NCI-H345 (cell line): ENCODE measurements at places on chromosomes 13 and 19.

DNA sequence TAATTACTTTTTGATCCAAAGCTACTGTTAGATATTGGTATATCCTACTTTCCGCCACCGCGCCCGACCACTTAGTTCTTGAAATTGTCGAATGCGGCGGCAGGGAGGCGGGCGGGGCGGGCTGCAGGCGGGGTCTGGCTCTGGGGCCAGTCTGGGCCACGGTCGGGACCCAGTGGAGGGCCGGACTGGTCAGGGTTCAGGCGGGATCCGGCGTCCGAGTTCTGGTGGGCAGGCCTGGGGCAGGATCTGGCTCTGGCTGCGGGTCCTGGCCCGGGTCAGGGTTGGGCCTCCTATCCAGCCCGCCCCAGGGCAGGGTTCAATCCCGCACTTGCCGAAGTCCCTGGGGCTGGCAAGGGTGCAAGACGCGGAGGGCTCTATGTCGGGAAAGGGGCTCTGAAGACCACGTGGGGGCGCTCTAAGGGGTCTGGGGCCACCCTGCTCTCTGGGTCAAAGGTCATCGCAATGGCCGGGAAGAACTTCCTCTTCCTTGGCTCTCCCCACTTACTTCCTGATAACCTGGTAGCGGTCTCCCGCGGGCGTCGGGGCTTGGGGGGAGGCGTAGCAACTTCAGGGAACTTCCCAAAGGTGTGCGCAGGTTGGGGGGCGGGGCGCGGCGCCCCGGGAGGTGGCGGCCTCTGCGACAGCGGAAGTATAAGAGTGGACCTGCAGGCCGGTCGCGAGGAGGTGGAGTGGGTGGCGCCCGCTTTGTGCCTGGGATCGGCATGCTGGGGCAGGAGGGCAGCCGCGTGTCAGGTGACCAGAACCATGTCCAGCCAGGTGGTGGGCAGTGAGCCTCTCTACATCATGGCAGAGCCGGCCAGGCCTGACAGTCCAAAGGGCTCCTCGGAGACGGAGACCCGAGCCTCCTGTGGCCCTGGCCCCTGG lies 83.4 kb downstream of the MRPL57 start:
- DNase-seq = no peak

GRCh38 chr13:31073859-31074718 lies 87.6 kb downstream of the HSPH1 start:
- no peak for DNase-seq

GRCh38 chr13:51645154-51645650 lies 60.9 kb downstream of the WDFY2 start:
- DNase-seq = no peak

- no peak for DNase-seq
Measured at GRCh38 chr13:40813667-40814454, 24.4 kb downstream of the SLC25A15 start.

GRCh38 chr13:94662274-94662945 lies 49.9 kb downstream of the SOX21 start:
- no peak for DNase-seq

DNA sequence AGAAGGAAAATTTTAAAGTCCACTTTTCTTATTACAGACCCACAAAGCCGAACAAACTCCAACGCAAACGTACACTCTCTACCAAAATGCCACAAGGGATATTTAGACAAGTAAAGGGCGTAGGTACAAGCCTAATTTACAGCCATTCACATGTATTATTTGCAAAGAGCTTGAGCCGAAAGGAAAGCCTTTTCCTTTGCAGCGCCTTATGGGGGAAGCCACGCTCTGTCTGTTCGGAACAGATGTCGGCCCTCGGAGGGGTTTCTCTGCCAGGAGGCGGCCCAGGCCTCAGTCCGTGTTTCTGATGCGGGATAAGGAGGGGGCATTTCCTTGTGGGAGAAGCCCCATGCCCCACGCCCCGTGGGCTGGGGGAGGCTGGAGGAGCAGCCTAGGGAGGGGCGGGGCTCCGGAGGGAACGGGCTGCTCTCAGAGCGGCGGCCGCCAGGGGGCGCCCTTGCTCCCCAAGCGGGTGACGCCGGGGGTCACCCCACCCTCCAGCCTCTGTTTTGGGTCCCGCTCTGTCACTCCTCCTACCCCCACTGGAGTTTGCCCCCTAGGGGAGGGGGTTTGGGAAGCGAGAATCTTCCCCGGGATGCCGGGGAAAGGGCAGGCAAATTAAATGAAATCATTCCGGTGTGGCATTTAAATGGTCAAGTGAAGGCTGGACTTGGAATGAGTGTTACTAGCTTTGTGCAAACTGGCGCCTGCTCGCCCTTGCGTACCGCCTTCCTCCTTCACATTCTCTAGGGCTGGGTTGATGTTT lies 2.9 kb downstream of the HTR2A start:
- DNase-seq = peak; percentile 70

DNA sequence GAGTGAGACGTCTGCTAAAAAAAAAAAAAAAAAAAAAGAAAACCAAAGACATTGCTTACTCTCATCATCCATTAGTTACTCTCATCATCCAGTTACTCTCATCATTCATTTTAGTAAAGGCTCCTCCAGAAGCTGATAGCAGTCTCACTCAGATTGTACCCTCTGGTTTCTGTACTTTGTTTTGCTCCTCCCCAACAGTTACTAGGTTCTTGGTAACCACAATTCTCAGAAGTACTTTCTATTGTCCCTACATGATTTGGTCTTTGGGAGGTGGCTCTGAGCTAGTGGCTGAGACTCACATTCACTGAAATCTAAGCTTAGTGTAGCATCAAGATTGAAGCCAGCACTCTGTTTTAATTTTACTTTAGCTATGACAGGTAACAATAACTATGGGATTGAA lies 14.3 kb downstream of the ERICH4 start:
- DNase-seq = no peak

DNA sequence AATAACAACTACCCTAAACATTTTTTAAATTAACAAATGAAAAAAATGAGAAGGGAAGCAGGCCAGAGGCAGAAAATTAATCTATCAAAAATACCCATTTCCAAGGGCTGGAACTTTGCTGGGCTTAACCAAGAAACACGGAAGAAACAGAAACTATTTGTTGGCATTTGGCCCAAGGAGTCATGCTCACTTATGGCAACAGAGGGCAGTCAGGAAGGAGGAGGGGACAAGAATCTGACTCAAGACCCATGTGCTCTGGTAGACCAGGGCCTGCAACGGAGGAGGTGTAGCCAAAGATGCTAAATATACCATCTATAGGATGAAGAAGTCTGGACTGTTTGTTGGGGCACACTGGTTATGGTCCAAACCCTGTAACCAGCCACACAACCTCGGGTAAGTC lies 496.7 kb downstream of the COG6 start:
- no peak for DNase-seq

DNA sequence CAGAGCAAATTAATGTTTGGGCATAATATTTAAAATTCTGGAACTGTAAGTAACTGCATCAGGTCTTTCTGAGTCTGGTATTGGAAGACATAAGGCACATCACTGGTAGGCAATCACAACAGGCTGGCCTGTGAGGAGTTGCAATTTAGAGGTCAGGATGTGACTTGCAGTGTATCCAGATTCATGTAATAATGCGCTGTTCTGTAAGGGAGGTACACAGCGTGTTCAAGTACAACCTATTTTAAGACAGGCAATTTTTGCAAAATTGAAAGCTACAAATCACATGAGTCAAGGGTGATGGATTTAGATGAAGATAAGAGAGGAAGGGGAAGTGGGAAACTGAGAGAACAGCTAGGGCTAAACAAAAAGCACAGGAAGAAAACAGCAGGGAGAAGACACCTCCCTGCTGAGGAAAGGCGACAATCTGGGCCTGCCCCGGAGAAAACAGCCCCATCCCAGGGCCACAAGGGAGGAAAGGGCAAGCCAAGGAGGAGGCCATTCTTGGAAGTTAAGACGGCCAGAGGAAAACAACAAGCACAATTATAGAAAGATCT lies 138.1 kb downstream of the LACC1 start:
- DNase-seq = no peak

GRCh38 chr19:31992750-31993149 lies 352.7 kb upstream of the ZNF507 start:
- DNase-seq = no peak

- no peak for DNase-seq
Measured at GRCh38 chr13:24076109-24076508, 84.4 kb upstream of the SPATA13 start.

DNA sequence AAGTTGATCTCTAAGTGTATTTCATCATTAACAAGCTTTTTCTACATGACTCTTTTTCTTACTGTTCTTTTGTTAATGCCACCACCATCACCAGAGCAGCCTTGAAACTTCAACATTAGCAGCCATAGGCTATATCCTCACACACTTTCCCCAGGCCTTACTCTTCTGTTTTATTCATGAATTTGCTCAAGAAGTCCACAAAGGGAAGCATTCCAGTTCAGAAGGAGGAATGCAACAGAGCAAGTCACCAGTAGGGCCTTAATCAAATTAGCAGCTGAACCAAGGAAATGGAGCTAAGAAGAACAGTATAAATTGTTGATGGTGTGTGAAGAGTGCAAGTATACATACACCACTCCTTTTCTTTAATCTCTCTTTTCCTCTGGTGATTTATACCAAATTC lies 223.1 kb downstream of the NBEA start:
- DNase-seq = no peak

DNA sequence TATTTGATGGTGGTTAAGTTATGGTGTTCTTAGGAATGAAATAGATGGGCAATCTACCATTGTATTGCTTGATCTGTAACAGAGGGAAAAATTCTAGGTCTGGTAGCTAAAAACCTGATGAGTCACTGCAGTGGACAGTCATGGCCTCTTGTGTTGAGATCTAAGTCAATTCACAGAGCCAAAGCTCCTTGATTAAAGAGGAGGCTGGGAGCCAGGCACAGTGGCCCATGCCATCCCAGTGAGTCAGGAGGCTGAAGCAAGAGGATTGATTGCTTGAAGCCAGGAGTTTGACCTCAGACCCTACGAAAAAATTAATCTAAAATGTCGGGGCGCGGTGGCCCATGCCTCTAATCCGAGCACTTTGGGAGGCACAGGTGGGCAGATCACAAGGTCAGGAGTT lies 67.1 kb upstream of the KPNA3 start:
- no peak for DNase-seq

DNA sequence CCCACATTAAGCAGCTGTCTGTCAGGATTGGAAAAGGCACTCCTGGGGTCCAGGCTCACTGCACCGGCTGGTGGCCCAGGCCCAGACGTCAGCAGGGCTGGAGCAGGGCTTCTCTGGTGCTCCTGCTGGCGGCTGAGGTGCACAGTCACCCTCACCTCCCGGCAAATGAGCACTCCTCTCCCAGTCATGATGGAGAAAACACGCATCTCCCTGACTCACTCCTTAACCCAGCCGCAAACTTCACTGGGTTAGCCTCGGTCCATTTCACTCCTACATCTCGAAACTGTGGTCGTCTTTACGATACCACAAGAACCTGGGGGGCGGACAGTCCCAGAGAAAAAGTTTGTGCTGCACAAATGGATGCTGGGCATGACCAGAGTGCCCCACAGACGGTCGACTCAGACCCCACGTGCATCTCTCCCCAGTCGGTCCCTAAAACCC lies 3.3 kb upstream of the RASA3 start:
- no peak for DNase-seq

DNA sequence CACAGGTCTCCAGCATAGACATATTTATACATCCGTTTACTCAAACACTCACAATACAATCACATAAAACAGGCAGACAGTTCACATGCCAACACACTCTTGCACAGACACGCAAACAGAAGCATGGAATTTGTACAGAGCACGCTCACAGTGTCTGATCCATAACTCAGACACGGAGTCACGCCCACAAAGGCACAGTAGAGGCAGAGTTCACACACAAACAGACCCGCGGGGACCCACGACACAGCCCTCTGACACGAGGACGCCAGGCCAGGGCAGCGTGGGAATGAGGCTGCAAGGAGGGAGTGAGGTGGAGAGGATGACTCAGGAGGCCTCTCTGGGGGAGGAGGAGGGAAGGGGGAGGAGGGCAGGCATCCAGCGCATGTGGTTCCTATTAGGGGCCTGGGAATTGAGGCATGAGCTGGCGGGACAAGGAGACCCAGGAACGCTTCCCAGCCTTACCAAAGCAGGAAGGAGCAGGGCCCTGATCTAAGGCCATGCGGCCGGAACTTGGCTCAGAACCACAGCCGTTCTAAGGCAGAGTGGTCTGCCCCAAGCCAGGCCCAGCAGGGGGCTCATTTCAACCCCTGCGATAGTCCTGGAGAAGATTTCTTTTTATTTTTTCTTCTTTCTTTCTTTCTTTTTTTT lies 9.1 kb upstream of the OLFM2 start:
- DNase-seq = no peak

DNA sequence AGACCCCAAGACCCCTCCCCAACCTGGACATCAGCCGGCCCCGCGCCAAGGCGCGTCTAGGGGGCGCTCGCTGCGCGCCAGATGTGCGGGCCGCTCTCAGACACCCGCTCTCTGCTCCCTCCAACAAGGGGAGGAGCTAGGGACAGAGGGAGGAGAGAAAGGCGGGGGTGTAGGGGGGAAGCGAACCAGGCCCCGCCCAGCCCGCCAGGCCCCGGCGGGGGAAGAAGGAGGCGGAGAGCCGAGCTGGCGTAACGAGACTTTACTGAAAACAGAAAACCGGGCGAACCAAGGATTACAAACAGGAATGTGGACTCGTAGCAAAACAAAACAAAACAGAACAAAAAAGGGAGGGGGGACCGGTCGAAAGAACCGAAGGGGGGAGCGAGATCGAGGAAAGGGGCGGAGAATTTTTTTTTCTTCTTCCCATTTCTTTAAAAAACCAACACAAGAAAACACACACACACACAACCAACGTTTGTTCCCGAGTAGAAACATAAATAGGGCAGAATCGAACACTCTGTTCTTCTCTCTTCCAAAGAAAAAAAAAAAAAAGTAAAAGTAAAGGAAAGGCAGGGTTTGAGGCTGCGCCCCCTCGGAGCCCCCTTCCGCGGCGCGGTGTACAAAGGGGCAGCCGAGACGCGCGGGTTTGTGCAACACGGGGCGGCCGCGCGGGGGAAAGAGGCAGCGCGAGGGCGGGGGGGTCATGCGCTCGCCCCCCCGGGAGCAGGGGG lies 1.7 kb downstream of the JUND start:
- DNase-seq = peak; percentile 87

- DNase-seq = no peak
Measured at GRCh38 chr13:25463496-25463895, 91.7 kb downstream of the ATP8A2 start.

DNA sequence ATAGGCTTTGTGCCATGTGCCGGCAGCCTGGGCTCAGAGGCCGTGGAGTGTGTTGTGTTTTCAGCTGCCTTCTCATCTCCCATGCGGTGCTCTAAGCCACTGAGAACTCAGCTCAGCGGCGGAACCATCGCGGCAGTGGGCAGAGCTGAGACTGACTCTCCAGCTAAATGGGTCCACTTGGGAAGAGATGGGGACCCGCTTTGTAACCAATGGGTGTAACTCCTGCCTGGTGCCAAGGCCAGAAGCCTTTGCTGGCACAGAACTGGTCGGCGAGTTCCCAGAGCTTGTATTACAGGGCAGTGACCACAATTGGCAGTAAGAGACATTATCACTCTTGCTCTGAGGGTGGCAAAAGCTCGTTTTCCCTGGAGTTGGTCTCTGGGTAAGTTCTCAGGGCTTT lies 183.0 kb downstream of the STK24 start:
- DNase-seq = no peak

DNA sequence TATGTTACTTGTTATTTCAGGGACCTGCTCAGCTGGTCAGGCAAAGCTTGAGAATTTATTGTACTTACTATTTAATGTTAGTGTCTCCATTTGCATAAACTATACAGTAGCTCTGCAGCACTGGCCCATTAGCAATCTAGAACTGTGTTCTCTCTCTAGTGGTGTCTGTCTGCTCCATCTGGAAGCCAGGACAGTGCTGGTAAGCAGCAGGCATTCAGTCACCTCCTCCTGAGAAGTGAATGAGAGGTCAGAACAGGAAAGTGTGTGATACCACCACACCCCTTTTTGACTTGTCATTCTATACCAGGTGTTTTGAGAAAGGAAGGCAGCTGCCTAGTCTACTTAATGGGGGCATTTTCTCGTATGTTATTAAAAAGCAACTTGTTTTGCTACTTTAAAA lies 3.9 kb downstream of the COG3 start:
- no peak for DNase-seq
